ENCODE measurements at places on chromosomes 13 and 19.
A peak's percentile ranks its signal among the peaks of the same experiment; 100 is the strongest.

GRCh38 chr13:84896128-84896527 lies 903.1 kb downstream of the SLITRK6 start:
- DNase-seq: peak; percentile 3

GRCh38 chr19:3482507-3483225 lies 575 bp downstream of the SMIM44 start:
- no peak for DNase-seq

DNA sequence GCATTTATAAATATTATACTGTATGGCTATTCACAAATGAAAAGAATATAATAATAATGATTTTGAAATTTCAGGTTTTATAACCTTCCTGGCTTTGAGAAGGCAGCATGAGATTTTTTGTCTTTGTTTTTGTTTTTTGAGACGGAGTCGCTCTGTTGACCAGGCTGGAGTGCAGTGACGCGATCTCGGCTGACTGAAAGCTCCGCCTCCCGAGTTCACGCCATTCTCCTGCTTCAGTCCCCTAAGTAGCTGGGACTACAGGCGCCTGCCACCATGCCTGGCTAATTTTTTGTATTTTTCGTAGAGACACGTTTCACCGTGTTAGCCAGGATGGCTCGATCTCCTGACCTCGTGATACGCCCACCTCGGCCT lies 64.1 kb downstream of the ZNF429 start:
- DNase-seq: no peak

DNA sequence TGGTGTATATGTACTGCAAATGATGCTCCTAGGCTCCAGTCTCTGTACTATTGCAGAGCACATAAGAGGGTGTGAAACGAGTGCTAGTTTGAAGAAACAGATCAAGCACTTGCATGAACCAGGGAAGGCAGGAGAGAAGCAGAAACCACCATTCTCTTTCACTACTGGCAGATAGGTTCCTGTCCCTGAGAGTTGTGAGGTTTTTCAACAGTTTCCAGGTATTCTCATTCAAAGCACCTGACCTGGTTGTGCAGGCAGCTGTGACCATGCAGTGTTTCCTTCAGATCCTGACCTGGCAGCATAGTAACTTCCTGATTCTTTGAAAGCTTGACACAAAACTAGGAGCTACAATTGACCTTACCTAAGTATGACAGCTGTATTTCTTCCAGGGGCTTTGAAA lies 164.9 kb downstream of the UFM1 start:
- no peak for DNase-seq

DNA sequence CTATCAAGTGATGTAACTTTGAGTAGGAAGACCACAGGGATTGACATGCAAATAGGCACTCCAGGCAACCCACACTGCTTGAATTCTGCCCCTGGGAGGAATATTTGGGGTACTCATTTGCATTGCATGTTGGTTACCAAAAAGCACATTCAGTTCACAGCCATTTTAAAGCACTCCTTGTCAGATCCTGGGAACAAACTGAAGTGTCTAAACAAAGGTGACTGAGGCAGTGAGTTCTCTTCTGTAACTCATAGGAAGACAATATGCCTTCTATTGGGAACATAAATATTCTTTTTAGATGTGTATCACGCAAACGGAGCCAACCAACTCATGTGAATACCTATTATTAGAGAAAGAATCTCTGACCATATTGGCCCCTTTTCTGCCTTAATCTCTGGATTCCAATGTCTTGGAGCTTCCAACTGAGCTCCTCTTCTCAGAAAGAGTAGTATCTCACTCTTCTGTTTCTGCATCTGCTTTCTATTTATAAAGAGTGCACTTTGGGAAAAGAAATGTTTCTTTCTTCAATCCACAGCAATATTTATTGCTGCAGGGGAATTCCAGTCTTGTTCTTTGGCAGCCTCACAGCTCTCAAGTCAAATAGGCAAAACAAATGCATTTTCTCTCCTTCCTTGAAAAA lies 125.7 kb upstream of the NBEA start:
- no peak for DNase-seq

DNA sequence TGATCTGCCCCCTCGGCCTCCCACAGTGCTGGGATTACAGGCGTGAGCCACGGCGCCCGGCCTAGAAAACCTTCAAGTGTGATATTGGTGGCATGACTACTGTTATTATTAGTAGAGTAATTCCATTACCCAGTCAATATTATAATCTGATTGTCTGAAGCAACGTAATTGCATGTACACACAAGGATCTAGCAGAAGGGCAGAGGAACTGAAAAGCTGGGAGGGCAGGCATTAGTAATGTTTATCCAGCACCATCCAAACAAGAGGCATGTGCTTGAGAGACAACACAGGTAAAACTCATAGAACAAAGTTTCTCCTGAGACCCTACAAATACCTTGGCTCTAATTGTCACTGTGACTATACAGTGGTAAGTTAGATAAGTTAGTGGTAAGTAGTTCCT lies 56.2 kb upstream of the ITM2B start:
- DNase-seq: no peak

- DNase-seq: no peak
Measured at GRCh38 chr19:31349160-31349881, at the start of gene TSHZ3. TSS of gene TSHZ3 (minus strand) at chr19:31349436. CDS start at chr19:31349219, 217 bp downstream.

DNA sequence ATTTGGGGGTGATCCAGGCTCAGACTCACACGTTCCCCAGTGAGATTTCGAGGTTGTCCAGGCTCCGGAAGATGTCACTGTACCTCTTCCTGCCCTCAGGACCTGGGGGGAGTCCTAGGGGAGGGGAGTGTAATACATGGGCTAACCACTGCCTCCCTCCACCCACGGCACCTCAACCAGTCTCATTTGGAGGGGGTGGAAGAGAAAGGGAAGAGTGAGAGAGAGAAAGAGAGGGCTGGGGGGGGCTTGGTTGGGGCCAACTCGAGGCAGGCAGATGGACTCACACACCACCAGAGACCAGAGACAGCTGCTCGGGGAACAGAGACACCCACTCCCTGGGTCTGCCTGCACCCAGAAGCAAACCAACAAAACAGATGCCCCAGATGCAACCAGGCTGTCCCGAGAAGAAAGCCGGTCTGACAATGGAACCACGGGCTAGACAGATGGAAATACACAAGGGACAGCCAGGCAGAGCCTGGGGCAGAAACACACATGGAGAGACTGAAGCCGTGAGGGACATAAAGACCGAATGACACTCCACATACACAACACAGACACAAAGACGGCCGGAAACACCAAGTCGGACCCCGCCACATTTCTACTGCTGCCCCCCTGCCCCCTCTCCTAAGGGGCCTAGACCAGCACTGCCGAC lies 825 bp downstream of the GMIP start:
- DNase-seq: no peak

DNA sequence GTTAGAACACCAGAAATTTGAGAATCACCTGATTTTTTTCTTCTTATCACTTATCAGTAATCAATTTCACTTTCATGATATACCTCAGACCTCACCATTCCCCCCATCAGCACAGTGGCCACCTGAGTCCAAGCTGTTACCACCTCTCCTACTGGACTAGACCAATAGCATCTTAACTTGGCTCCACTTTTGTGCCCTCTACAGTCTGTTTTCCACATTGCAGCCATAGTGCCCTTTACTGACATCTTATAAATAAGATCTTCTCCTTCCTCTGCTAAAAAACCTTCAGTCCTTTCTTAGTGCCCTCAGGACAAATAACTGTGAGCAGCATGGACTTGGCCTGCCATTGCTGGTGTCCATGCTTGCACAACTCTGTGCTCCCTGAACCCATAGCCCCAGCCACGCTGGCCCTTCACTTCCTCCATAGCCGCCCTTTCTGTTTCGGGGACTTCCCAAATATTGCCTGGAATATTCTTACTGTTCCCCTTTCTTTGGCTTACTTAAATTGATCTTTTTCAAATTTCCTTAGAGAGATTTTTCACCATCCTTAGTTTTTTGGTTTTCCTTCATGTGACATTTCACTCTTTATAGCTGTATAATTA lies 380.8 kb downstream of the LMO7 start:
- DNase-seq: no peak

DNA sequence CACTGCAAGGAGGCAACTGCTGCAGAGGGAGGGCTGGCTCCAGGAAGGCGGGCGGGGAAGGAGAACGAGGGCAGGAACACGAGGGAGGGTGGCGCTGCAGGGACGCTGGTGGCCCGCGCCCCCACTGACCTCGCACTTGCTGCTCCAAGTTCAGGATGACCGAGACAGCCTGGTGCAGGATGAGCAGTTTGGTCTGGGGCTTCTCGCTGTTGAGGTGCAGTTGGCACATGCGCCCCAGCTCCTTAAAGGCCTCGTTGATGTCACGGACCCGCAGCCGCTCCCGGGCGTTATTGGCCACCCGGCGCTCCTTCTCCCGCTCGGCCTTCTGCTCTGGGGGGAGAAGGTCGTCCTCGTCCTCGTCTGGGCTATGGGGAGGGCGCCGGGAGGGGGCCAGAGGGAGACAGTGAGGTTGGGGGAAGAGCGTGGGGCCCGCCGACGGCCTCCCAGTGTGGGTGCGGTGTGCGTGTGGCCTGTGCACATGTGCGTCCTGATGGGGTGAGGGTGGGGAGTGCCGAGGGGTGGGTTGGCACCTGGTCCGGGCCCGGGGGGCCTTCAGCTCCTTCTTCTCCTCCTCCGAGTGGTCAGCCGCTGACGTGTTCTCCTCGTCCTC lies 10.0 kb upstream of the UQCR11 start:
- no peak for DNase-seq

- no peak for DNase-seq
Measured at GRCh38 chr13:102777736-102778135, 4.2 kb upstream of the TEX30 start.

- DNase-seq: no peak
Measured at GRCh38 chr13:96700657-96701056, 293.6 kb downstream of the OXGR1 start.

GRCh38 chr19:29882719-29883105 lies 59.3 kb upstream of the URI1 start:
- no peak for DNase-seq

DNA sequence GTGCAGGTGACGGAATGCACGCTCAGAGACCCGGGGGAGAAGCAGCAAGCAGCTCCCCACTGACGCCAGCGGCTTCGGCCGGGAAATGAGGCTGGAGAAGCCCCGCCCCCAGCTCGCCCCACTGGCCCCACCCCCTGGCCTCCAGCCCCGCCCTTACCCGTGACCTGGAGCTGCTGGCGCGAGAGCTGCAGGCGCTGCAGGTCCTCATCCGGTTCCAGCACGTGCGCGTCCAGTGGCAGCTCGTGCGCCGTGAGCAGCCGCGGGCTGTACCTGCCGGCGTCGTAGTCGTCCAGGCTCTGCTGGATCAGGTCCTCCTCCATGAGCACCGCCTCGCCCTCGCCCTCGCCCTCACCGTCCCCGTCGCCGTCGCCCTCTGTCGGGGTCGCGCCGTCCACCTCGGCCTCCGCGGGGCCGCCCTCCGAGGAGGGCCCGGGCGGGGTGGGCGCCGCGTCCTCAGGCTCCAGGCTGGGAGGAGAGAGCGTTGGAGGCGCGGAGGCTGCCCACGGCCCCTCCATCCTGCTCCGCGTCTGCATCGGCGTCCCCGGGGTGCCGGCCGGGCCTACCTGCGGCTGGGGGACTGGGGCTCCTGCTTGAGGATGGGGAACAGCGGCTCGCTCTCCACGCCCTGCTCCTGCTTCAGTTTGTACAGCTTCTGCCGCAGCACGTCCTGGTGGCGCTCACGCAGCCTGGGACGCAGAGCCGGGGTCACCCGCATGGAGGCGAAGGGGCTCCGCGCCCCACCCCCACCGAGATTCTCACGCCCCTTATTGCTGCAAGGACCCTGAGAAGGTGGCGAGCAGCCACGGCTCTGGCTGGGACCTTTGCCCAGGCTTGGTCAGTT lies 6.4 kb upstream of the TBXA2R start:
- DNase-seq: no peak

DNA sequence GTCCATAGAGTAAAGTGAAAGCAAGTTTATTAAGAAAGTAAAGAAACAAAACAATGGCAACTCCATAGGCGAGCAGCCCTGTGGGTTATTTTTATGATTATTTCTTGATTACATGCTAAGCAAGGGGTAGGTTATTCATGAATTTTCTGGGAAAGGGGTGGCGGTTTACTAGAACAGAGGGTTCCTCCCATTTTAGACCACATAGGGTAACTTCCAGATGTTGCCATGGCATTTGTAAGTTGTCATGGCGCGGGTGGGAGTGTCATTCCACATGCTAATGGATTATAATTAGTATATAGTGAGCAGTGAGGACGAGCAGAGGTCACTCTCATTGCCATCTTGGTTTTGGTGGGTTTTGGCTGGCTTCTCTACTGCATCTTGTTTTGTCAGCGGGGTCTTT lies 8.4 kb upstream of the DCUN1D2 start:
- no peak for DNase-seq

GRCh38 chr19:45087531-45087930 lies 5.4 kb upstream of the PPP1R37 start:
- DNase-seq: no peak

- no peak for DNase-seq
Measured at GRCh38 chr19:38879400-38879751, 1.3 kb upstream of the RINL start.

- DNase-seq: no peak
Measured at GRCh38 chr19:49874503-49875157, 2.5 kb downstream of the AKT1S1 start.

GRCh38 chr19:17160908-17161307 lies 54.2 kb upstream of the USE1 start:
- DNase-seq: no peak

DNA sequence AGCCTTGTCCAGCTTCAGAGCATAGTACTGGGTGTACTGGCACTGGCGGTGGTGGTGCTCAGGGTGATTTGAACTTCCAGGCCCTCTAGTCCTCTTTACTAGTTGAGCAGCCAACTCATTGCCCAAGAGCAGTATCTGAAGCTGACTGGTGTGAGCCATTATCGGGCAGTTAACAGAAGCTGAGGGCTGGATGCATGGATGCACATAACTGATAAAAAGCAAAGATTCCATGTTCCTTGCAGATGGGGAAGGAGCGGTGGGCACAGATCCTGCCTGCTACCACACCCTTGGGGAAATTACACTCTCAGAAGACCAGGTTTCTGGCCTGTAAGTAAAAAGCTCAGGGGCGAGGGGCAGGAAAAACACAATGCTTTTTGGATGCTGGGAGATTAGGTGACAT lies 499.4 kb upstream of the ARGLU1 start:
- no peak for DNase-seq

GRCh38 chr19:33472691-33473652 lies 48.6 kb downstream of the PEPD start:
- no peak for DNase-seq

DNA sequence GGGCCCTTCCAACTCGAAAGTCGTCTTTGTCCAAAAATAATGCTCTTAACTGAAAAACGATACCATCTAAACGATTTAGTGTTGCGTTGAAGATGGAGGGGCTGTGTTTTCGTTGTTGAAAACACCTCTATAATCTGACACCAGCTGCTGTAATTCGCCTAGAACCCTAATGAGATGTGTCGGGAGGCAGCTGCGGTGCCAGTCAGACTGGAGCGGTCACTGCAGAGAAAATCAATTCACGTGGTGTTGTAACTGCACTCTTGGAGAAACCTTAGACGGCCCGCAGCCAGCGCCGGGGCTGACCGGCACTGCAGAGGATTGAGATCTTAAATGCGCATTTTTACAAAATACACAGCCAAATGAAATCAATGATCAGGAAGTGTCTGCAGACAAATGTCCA lies 339.1 kb downstream of the ZNF536 start:
- no peak for DNase-seq

GRCh38 chr13:49098198-49098597 lies 121.9 kb upstream of the MLNR start:
- no peak for DNase-seq

Measured in stimulated activated CD8-positive, alpha-beta memory T cell treated with anti-CD3 and anti-CD28 coated beads, Interleukin-12 subunit alpha, Interleukin-12 subunit beta, amount 100 ng/mL, for 1 hour (primary cell).